Testis (tissue), 5 donors: ENCODE measurements at places on chromosomes 13 and 19.
A peak's percentile ranks its signal among the peaks of the same experiment; 100 is the strongest.

GRCh38 chr19:3285647-3286176 lies 61.3 kb downstream of the CELF5 start:
- no peak for DNase-seq
- H3K27ac ChIP-seq = no peak overlapping the region
- peaks cover 4% of the 10 kb centered on the region for H3K4me1 ChIP-seq
- H3K36me3 ChIP-seq = no peaks in the 10 kb centered on the region
- peak overlapping the region; percentile 46 for H3K4me3 ChIP-seq

DNA sequence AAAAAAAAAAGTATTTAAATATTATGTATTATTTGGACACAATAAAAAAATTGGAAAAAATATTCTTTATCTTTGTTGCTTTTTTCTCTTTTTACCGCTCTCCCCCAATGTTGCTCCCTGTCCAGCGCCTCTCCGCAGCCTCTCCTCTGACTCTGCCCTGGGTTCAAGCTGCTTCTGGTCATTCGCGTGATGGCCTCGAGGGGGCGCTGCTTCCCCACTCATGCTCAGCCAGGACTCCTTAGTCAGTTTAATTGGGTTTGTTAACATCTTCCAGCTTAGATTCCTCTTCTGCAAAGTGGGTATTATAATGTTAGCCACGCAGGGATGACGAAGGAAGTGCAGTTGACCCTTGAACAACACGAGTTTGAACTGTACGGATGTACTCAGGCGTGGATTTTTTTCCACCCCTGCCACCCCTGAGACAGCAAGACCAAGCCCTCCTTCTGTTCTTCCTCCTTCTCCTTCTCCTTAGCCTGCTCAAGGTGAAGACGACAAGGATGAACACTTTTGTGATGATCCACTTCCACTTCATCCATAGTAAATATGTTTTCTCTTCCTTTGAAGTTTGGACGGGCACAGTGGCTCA lies 4.9 kb upstream of the NWD1 start:
- no peaks in the 10 kb centered on the region for H3K4me1 ChIP-seq
- no peak overlapping the region for H3K4me3 ChIP-seq
- DNase-seq = peak; percentile 80
- no peaks in the 10 kb centered on the region for H3K36me3 ChIP-seq
- no peak overlapping the region for H3K27ac ChIP-seq
- no peaks in the 10 kb centered on the region for H3K27me3 ChIP-seq

DNA sequence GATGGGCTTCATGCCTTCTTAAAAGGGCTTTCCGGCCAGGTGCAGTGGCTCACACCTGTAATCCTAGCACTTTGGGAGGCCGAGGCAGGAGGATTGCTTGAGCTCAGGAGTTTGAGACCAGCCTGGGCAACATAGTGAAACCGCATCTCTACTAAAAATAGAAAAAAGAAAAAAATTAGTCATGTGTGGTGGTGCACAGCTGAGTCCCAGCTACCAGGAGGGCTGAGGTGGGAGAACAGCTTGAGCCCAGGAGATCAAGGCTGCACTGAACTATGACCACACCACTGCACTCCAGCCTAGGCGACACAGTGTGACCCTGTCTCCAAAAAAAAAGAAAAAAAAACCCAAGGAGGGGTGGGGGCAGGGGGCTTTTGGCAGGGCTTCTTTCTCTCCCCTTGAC lies 7.2 kb downstream of the CARS2 start:
- H3K27me3 ChIP-seq = no peaks in the 10 kb centered on the region
- DNase-seq = no peak
- H3K27ac ChIP-seq = no peak overlapping the region
- H3K4me1 ChIP-seq = no peaks in the 10 kb centered on the region
- no peak overlapping the region for H3K4me3 ChIP-seq

GRCh38 chr13:87709947-87710346 lies 38.8 kb downstream of the SLITRK5 start:
- no peaks in the 10 kb centered on the region for H3K36me3 ChIP-seq
- H3K27ac ChIP-seq = no peak overlapping the region
- no peak overlapping the region for H3K4me3 ChIP-seq
- no peak for DNase-seq
- H3K27me3 ChIP-seq = no peaks in the 10 kb centered on the region

- no peaks in the 10 kb centered on the region for H3K36me3 ChIP-seq
- no peaks in the 10 kb centered on the region for H3K27me3 ChIP-seq
- no peak for DNase-seq
- no peak overlapping the region for H3K4me3 ChIP-seq
Measured at GRCh38 chr13:20824762-20825476, 51.2 kb upstream of the EEF1AKMT1 start.
